HS-5 (cell line): ENCODE measurements at places on chromosomes 1 and 21.

DNA sequence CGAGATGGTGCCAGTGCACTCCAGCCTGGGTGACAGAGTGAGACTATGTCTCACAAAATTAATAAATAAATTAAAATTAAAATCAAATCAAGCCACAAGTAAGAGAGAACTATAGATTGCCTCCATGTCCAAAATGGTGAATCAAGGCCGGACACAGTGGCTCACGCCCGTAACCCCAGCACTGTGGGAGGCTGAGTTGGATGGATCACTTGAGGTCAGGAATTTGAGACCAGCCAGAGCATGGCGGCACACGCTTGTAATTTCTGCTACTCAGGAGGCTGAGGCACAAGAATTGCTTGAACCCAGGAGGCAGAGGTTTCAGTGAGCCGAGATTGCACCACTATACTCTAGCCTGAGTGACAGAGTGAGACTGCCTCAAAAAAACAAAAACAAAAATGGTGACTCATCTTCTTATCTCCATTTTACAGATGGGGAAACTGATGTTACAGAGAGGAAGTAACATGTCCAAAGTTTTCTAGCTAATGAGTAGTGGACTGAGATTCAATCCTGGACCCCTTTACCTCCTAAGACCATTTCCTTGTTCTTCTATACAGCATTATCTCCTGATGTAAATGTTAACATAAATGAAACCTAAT lies 99.0 kb upstream of the HNRNPU start:
- no peak for DNase-seq

- no peak for DNase-seq
Measured at GRCh38 chr1:53180226-53180625, 16.4 kb upstream of the CPT2 start.

DNA sequence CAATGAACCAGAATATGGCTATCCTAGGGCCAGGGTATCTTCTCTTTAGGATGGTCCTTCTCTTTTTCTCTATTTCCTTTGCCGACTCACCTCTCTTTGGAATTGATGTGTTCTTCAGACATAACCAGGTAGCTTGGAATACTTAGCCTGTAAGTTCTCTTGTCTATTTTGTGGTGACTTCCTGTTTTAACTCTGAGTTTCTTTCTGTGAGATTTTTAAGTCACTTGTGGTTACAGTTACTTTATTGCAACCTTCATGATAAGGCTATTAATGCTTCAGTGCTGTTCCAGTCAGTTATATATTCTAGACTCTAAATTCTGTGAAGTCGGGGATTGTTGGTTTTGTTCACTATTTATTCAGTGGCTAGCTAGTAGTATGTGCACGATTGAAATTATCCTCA lies 46.2 kb downstream of the DISP1 start:
- DNase-seq = no peak

- no peak for DNase-seq
Measured at GRCh38 chr1:25031601-25031965, 101.5 kb upstream of the RUNX3 start.
